NCI-H1092 treated with DMSO at 0.1 percent for 48 hours (cell line): ENCODE measurements at places on chromosomes 2 and 18.

- DNase-seq, result no peak
These were observed 114.4 kb upstream of the GLS start for GRCh38 chr2:190766174-190766572.

- no peak for DNase-seq
These were observed 26.9 kb downstream of the COL4A3 start for GRCh38 chr2:227191367-227191766.

DNA sequence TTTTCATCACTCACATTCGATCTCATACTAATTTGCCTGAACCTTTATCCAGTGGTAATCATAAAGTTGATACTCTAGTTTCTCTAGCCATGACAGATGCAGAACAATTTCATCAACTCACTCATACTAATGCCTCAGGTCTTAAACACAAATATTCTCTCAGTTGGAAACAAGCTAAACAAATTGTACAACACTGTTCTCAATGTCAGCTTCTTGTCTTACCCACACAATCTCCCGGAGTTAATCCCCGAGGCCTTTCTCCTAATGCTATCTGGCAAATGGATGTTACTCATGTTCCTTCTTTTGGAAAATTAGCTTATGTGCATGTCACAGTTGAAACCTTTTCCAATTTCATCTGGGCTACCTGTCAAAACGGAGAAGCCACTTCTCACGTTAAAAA is 11.5 kb upstream of the CNOT11 start:
- DNase-seq, result no peak

DNA sequence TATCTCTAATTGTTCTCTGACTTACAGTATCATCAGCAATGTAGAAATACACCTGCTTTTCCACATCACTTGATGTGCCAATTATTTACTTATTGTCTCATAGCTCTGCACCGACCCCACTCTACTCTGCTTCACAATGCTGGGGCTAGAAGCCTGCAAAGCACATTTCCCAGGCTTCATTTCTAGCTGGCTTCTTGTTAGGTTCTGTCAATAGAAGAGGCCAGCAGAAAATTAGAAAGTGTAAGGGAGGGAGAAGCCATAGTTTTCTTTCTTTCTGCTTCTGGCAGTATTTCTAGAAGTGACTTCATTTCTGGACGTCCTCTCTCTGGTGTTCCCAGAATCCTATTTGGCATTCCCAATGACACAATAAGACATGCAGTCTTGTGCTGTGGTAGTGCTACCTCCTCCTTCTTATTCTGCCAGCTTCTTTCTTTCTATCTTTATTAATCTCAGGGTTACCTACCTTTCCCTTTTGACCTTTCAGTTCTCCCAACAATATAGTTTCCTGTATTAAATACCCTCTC is 12.5 kb upstream of the TANC1 start:
- no peak for DNase-seq

DNA sequence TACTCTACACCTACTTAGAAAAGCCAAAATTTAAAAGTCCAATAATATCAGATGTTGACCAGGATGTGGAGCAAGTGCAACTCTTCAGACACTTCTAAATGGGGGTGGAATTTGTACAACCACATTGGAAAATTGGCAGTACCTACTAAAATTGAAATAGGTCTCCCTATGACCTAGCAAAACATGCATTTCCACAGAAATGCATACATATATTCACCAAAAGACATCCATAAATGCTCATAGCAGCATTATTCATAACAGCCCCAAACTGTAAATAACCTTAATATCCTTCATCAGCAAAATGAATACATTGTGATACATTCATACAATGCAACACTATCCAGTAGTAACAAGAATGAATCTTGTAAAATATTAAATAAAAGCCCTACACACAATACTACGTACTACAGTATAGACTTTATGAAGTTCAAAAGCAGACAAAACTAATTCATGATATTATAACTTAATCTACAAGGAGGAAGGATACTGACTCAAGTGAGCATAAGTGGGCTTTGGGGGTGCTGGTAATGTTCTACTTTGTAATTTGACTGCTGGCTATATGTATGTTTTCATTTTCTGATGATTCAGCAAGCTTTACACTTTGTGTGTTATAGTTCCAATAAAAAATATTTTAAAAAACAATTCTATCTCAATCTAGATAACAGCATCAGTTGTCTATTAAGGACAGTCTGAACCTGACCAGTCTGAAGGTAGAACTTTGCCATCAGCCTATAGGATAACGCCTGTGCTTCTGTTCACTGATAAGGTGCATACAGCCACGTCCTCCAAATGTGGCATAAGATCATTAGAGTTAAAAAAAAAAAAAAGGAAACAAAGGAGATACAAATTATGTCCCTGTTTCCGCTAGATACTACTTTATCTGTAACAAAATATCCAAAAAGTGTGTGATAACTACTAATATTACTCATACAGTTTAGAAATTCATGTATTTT is 6.6 kb upstream of the TNFRSF11A start:
- DNase-seq, result no peak
